ENCODE measurements at places on chromosomes 3 and 15.

DNA sequence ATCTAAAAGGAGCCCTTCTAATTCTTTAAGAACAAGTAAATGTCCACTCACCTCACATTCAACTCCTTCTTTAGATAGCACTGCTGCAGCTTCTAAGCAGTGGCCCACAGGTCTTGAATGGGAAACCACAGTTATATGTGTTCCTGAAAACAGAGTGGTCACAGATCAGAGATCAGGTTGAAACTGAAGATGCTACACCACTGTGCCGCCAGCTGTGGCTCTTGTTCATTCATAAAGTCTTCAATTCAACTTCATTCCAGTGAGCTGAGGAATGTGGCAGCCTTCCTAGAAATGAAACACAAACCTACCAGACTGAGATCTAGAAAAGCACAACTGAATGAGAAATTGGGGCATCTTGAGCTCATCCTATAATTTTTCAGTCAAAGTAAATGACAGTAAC lies 4.0 kb downstream of the PDHB start:
- no peak for DNase-seq

DNA sequence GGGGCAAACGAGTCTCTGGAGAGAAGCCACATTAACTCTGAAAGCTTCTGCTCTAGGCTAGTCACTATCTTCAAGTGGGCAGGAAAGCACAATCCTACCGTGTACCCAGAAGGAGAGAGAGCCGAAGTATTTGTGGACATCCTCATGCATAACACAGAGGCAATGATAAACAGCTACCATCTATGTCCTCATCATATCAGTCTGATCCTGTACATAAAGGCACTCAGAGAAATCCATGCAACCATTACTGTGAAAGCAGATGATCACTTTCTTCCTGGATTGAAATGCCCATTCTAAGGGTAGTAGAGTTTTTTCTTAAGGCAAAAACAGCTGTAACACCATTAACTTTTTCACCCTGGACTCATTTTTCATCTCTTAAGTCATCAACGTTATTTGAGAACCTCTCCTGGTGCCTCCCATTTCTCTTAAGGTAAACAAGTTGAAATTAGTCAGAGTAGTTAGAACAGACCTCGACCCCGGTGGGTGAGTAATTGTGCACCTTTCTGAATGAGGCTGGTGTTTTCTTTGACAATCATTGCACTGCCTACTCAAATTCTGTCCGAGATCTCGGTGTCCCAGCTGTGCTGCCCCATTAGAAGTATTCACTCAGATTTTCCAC lies 327.4 kb downstream of the SHQ1 start:
- no peak for DNase-seq

GRCh38 chr3:128356822-128357221 lies 109.9 kb downstream of the DNAJB8 start:
- no peak for DNase-seq

- no peak for DNase-seq
These were observed 1.9 kb downstream of the PCOLCE2 start for GRCh38 chr3:142886940-142887339.
